ENCODE measurements at places on chromosomes 4 and X.

DNA sequence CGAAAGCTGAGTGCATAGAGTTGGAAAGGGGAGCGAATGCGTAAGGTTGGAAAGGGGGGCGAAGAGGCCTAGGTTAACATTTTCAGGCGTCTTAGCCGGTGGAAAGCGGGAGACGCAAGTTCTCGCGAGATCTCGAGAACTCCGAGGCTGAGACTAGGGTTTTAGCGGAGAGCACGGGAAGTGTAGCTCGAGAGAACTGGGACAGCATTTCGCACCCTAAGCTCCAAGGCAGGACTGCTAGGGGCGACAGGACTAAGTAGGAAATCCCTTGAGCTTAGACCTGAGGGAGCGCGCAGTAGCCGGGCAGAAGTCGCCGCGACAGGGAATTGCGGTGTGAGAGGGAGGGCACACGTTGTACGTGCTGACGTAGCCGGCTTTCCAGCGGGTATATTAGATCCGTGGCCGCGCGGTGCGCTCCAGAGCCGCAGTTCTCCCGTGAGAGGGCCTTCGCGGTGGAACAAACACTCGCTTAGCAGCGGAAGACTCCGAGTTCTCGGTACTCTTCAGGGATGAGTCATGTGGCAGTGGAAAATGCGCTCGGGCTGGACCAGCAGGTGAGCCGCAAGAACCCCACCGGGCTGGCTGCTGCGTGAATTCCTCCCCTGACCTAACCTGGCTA is at the start of gene DDX3X:
DDX3X (plus strand) TSS at position 419 of the 619 bp plus-strand sequence; CDS start at position 510, 91 bp downstream.
- peak; percentile 83 for DNase-seq

DNA sequence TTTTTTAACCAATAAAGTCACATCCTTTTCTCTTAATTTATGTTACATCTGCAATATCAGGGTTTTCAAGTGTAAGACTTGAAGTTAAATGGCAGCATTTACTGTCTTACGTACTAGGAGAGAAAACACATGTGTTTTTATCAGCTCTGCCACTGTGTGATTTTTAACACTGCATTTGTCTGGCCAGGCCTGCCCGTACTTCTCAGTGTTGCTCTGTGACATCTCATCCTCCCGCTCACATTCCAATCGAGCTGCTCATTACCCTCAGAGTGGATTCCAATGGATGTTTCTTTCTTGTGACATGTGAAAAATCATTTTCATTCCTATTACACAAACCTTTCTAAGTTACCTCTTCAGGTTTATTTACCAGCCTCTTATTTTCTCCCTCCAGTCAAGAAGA is 420.3 kb downstream of the FAT4 start:
- no peak for DNase-seq

- DNase-seq = no peak
Measured at GRCh38 chrX:15870310-15870709, 15.7 kb upstream of the AP1S2 start.

- no peak for DNase-seq
Measured at GRCh38 chr4:12122316-12122715, 693.6 kb upstream of the HS3ST1 start.

GRCh38 chrX:107686026-107686425 is 57.7 kb downstream of the PRPS1 start:
- DNase-seq = no peak

DNA sequence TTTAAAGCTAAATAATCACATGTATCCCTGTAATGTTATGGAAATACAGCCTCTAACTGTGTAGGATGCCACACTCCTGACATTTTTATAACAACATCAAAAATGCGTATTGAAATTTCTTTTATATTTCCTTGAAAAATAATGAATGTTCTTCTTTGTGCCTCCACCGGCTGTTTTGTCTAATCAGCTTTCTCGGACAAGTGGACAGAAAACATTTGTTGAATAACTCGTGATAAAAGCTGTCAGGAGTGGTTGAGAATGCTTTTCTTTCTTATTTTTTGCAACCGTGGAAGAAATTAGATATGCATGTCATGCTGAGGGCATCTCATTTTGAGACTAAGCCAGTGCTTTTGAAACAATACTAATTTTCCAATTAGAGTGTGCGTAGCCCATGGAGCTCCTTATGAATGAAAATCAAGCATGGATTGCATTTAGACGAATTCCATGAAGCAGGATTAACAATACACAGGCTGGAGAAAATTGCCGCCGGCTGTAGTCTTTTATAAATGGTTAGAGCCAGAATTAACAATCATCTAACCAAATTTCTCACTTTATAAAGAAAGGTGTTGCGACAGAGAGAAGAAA is 614.5 kb upstream of the LCORL start:
- DNase-seq = no peak
